Activated CD4-positive, alpha-beta T cell treated with anti-CD3 and anti-CD28 coated beads for 4 hours (primary cell): ENCODE measurements at places on chromosomes 4 and X.

- no peak for DNase-seq
These were observed 97.6 kb downstream of the MGST2 start for GRCh38 chr4:139763205-139763604.

GRCh38 chr4:53208753-53209152, 157.1 kb downstream of the SCFD2 start:
- no peak for DNase-seq

GRCh38 chr4:1367230-1367935, 20.4 kb downstream of the UVSSA start:
- DNase-seq, result no peak

DNA sequence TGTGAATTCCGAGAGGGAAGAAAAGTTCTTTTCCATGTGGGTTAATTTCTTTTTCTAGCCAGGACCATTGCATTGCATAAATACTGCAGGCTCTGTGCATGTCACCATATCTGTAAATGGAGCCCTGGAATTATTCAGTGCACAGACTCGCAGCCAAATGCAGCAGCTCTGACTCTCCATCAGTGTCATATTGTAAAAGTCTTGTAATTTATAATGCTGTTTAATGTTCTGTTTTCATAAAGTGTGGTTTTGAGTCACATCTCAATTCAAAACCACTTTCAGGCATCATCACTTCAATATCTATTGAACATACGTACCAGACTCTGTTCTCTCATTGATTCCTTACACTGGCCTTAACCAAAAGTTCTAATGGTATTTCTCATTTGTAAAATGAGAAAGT, 193.9 kb upstream of the RPL34 start:
- no peak for DNase-seq

- no peak for DNase-seq
These were observed 29.3 kb downstream of the SOD3 start for GRCh38 chr4:24824720-24825119.

GRCh38 chr4:10019521-10020051, 1.7 kb downstream of the SLC2A9 start:
- DNase-seq, result no peak
